ENCODE measurements at places on chromosomes 1 and 21.

DNA sequence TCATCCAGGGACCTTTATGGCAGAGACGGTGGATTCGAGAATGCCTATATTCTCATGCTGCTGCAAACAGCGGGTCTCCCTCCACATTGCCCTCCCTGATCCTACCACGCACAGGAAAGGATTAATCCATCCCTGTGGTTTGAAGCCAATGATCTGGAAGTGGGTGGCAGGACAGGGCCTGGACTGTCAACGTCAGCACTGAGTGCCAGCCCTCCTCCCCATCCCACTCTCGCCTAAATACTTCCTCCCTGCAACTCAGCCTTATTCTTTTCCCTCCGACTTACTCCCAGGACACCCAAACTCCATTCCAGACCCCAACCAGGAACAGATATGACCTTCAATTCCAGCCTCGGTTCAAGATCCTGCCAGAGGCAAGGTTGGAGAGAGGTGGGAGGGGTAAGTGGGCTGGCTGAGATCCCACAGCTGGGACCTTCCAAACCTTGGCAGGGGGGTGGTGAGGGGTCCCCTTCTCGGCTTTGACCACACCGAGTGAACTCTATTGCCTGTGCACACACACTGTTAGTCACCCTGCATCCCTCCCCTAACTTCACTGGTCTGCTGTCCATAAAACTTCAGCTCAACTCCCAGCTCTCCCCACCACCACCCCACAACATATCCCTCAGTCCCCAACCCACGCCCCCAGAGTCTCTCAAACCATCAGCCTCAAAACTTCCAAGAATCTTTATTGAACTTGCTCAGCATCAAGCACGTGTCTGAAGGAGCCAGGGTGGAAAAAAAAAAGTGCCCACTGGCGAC is 2.4 kb upstream of the S100A5 start:
- no peak for DNase-seq

GRCh38 chr1:181206979-181207790 is 118.7 kb downstream of the IER5 start:
- DNase-seq: no peak

DNA sequence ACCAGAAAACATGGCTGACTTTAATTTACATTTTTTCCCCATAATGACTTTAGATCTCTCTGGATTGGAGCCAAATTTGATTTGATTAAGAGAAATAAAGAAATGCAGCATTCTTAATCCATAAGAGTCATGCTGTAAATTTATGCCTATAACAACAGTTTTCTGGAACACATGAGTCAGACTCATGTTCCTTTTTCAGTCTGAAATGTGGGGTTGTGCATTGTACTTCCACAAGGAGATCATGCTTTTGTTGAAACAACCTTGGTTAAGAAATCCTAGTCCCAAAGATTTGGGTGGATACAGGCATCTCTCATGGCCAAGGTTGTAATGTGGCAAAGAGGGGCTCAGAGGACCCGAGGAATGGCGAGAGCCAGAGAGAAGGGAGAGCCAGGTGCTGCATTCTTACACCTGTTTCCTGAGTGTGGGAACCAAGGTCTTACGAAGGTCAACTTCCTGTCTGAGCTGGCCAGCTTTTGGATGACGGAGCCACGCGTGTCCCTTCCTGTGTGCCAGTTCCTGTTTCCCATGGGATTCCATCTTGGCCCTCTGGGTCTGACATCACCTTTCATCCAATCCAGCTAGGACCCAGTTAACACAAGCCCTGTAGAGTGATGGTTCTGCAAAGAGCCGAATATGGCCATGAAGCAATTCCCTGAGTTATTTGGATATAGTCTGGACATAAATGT is 23.1 kb downstream of the CLDN14 start:
- DNase-seq: no peak

- no peak for DNase-seq
These were observed 72.3 kb downstream of the RUSC1 start for GRCh38 chr1:155392898-155393411.

DNA sequence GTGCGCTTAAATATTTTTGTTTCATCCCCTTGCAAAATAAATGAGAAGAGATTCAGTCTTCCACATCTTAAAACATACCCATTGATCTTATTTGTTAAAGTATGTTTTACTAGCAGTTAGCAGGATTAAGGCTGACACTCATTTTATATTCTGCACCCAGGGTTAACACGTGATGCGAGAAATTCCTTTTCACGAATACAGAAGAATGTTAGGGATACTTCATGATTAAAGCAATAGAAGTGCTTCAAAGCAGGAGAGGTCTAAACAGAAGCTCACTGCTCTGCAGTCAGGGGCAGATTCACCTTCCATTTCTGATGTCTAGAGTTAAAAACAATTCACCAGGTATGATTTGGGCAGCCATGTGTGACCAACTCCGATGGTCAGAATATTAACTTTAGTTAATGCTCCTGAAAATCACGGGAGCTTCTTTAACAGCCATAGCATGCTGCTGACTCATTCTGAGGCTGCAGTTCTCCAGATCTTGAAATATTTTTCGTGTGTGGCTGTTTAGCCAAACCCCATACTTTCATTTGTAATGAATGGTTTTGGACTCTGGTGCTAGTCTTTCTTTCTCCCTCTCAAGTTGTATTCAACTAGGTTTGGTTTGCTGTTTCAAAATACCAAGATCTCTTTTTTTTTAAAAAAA is 19.7 kb downstream of the BCAR3 start:
- no peak for DNase-seq

DNA sequence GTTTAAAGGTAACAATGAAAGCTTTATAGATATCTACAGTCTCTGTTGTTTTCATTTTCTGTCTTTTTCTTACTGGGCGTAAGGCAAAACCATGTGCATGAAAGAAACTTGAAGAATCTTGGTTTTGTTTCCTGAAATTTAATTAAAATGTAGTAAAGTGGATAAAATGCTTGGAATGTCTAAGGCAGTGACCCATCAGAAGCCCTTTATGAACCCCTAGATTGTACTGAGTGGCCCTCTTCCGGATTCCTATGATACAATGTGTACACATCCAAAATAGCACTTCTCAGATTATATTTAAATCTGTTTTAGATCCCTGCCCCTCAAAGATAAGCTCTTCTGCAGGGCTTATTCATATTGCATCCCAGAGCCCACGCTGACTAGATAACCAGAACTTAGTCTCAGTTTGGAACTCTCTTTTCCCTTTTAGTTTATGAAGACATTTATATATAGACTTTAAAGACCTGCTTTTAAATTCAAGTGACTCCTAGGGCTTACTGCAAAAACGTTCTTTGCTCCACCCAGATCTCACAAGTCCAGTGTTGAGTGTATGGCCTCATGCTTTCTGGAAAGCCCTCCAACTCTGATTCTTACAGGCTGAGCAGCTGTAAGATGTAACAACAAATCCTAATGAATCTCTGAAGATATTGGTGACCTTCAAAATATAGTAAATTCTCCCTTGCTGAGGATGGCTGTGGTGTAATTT is 142.9 kb downstream of the LRRC7 start:
- no peak for DNase-seq

DNA sequence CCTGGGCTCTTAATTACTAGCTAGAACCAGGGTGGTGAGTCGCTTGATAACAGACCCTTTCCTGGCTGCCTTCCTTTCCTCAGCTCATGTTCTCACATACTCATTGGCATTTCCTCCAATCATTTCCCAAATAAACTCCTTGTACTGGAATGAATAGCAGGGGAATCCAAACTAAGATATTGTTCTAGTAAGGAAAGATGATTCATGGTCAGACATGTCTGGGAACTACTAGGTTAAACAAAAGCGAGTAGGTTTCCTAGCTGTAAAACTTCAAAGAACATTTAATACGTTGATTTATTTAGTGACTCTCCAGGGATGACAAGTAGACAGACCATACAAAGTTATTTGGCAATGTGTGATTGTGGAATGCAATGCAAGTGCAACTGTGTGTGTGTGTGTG is 121.2 kb upstream of the KCNJ6 start:
- no peak for DNase-seq

GRCh38 chr1:228374711-228375577 is 31.7 kb downstream of the TRIM11 start:
- no peak for DNase-seq

DNA sequence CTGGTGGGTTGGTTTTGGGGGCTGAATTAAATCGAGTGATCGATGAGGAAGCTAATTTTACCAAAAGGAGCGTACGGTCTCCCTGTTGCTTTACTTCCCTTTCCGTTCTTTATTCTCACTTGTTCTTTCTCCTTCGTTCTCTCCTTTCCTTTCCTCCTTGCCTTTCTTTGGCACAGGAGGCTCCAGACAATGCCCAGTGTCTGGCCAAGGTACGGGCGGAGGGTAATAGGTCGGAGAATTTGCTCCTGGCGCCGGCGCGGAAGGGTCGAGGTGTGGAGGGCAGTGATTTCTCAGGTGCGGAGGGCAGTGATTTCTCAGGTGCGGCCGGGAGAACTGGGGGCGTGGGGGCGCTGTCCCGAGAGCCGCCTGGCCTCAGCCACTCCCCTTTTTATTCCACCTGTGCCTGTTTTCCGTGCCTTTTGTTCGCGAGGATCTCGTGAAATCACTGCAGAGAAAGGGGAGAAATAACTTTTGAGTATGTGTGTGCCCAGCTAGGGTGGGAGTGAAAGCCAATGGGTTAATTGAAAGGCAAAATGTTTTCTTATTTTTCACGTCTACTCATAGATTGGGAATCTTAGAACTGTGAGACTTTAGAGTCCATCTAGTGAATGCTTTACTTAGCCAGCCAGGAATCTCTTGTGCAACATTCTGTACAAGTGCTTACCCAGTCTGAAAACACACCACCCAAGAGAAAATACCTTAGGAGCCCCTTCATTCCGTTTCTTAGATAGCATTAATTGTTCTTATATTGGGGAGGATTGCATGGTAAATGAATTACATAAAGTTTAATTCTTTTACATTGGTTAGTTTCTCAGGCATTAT is 1.3 kb downstream of the FNBP1L start:
- DNase-seq: no peak

GRCh38 chr21:42120903-42121535 is 49.9 kb downstream of the UMODL1 start:
- no peak for DNase-seq

DNA sequence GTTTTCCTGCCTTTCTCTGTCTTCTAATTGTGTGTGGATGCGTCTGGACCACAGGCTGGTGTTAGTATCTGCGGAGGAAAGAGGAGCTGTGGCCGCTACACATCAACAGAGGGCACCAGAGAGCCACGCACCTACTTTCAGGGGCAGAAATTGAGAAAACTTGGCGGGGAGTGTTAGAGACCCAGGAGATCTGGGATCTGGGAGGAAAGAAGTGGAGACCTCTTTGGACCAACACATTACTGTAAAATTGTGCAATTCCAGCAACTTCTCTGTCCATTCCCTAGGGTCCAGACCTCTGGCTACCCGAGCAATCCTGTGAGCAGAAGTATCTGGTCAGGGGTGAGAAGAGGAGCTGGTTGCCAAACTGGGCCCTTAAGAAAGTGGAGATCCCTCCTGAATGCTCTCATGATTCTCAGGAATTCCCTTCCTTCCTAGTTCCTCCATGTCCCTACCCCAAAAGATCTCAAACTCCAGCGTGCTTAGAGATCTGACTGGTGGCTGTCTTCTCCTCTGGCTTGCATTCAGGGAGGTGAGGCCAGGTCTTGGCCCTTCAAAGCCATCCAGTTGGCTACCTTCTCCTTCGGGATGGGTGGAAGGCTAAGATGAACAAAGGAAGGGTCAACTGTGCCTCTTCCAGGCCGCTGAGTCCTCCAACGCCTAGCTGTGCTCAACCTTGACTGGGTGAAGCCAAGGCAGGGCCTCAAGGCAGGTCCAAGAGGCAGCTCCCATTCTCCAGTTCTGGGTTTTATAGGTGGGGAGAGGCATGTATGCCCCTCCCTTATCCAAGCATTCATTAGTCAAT is 1.2 kb upstream of the KIRREL1 start:
- DNase-seq: peak; percentile 7

DNA sequence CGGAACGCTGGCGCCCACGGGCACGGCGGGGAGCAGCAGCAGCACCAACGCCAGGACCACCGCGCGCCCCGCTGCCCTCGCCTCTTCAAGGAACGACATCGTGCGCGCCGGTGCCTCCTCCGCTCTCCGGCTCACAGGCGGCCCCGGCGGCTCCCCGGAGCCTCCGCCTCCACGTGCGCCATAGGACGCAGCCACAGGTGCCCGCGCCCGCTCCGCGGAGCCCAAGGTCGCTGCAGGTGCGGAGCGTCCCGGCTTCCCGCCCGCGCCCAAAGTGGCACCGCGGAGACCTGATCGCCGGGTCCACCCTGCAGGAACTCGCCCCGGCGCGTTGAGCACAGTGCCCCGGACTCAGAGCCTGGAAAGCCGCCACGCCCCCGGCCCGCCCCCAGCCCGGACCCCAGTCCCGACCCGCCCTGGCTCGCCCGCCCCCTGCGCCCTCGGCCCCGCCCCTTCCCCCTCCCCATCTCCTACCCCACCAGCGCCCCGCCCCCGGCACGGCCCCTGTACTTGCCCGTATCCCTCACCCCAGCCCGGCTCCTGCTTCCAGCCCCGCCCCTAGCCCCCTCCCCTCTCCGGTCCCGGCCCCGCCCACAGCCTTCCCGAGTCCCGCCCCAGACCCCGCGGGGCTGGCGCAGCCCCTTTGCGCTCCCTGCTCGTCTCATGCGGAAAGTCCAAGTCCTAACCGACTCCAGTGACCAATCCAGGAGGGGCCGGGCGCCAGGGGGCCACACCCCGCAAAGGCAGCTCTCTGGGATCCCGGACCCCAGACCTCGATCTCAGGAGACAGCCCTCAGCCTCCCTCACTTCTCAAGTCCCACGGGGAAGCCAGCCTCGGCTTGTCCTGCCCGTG is at the start of gene MEGF6:
Gene MEGF6 (minus strand): TSS at position 339 of the 850 bp plus-strand sequence. CDS start 240 bp downstream, at position 99.
- DNase-seq: no peak

DNA sequence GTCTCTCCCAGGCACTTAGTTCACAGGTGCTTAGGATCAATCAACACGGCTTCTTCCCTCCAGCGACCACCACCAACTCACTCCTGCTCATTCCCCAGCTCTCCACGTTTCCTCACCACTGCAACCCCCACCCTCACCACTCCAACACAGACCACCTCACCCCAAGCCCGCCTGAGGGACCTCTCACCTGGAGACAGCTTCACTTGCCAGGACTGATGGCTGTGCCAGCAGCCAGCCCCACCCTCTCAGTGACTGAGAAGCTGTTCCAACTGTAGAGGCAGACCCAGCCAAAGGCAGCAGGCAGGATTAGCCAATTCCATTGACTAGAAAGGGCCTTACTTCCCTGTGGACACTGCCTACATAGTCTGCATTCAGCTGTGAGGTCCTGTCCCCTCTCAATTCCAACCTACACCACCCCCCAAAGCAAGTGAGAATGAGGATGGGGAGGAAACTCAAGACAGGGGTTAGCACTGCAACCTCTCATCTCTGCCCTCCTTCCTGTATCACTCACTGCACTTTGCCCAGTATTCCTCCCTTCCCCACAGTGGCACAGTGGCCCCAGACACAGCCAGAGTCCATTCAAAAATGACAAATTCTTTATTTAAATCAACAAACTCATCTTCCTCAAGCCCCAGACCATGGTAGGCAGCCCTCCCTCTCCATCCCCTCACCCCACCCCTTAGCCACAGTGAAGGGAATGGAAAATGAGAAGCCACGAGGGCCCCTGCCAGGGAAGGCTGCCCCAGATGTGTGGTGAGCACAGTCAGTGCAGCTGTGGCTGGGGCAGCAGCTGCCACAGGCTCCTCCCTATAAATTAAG is 7.6 kb downstream of the TAGLN2 start:
- no peak for DNase-seq

All from CMK (cell line).